SJSA1 (cell line): ENCODE measurements at places on chromosomes 12 and 14. TPM values are rescaled to one million over a fixed set of nuclear protein-coding genes. Genes with fewer than 3 reads are reported as not detected.

GRCh38 chr14:60204843-60205774, 39.9 kb upstream of the DHRS7 start:
- DNase-seq: no peak

Gene AKAP5
- 7.3 and 8.3 TPM in 2 replicates for total RNA-seq

- no peak for DNase-seq
Measured at GRCh38 chr12:98172304-98172703, 343.1 kb upstream of the TMPO start.

DNA sequence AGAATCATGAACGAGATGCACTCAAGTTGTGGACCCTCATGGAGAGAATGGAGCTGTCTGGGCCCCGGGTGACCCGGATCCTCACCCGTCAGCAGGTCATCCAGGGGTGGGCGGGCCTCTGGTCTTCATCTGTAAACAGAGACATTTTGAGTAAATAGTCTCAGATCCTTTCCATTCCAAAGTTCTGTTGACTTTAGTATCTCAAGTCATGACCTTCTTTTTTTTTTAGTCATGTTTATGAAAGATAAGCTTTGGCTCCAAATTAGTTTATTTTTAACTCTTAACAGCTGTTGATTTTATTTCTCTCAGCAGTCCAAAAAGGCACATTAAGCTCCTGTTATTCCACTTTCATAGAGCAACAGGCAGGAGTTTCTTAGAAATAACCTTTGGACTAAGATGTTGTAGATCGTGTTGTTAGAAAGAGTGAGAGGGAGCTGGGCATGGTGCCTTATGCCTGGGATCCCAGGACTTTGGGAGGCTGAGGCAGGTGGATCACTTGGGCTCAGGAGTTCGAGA, 48.9 kb upstream of the AMN start:
- DNase-seq: no peak

GRCh38 chr12:1583421-1584078, 10.8 kb downstream of the FBXL14 start:
- peak; percentile 82 for DNase-seq

- DNase-seq: no peak
Measured at GRCh38 chr14:79949906-79950305, 261.4 kb downstream of the DIO2 start.

DNA sequence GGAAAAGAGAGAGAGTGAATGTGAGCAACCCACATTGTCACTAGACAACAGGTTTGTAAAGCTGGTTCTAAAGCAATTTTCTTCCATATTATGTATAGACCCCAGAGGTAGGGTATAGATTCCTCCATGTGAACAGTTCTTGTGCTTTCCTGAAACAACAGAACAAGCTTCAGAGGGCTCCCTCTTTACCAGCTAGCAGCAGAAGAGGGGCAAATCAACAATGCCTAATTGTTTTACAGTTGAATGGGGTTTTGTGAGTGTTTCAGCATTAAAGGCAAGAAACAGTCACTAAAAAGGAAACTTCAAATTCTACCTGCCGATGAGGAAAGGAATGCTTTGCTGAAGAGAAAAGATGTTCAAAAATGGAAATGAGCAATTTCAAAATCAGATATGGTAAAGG, 341.2 kb upstream of the KITLG start:
- DNase-seq: no peak

Gene NINJ2
- not detected in 2 replicates for total RNA-seq

Gene RESF1
- 16.3 and 21.0 TPM in 2 replicates for total RNA-seq

DNA sequence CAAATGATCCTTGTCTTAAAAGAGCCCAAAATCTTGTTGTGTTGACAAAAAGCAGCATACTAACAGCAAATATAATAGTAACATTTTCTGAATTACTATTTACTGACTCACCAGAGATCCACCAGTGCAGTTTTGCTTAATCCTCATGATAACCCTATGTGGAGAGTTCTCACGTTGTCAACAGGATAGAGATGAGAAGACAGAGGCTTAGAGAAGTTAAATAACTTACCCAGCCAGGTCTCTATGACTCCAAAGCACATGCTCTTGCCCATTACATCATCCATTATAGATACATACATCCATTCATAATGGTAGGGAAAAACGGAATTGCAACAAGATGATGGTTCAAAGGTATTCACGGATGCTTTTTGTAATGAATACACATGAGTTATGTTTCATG, 111.9 kb downstream of the PAX9 start:
- DNase-seq: no peak

DNA sequence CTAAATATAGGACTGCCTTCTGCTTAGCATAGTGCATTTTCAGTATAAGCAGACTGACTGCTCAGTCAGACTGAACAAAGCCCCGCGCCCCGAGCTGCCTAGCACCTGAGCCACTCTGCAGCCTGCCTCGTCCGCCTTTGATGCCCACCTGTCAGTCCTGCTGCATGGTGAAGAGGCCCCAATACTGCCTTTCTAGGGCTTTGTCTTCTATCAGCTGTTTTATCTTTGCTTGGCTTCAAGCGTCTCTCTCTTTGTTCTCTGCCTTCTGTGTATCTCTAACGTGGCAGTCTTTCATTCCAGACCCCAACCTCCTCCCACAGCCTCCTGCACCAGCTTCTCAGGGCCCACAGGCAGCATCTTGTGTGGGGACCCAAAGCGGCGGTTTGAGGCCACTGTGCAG, 1001.0 kb downstream of the VRK1 start:
- DNase-seq: no peak

- DNase-seq: no peak
Measured at GRCh38 chr14:80202888-80203562, 8.3 kb downstream of the DIO2 start.

Gene GPR68
- total RNA-seq: not detected in 2 replicates

DNA sequence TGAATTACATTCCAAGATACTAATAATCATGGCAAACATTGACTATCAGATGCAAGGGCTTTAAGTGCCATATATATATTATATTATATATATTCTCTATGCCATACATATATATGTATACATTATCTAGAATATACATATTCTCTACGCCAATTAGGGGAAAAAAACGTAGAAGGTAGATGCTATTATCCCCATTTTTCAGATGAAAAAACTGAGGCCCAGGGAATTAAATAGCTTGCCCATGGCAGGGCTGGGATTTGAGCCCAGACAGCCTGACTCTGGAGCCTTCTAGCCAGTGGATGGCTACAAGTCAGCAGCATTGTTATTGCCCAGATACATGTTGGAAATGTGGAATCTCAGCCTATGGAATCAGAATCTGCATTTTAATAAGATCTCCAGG, 116.0 kb upstream of the BTG1 start:
- no peak for DNase-seq

Gene FOXM1
- 55.9 and 66.4 TPM in 2 replicates for total RNA-seq

GRCh38 chr12:114186241-114187002, 219.5 kb downstream of the TBX5 start:
- no peak for DNase-seq

DNA sequence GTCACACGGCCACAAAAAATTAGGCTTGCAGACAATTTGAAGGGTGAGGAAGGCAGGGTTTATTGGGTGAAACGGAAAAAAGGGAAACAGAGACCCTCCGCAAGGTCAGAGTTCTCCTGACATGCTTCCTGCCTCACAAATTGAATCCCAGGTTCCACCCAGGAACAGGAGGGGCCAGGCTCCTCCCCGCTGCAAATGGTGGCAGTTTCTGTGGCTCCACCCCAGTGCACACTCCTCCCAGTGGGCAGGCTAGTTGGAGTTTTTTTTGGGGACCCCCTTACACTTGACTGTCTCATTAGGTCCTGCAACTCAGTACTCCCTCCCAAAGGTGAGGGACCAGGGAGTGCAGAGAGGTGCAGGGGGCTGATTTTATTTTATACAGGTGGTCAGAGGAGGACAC, 39.4 kb upstream of the PPP1CC start:
- no peak for DNase-seq

DNA sequence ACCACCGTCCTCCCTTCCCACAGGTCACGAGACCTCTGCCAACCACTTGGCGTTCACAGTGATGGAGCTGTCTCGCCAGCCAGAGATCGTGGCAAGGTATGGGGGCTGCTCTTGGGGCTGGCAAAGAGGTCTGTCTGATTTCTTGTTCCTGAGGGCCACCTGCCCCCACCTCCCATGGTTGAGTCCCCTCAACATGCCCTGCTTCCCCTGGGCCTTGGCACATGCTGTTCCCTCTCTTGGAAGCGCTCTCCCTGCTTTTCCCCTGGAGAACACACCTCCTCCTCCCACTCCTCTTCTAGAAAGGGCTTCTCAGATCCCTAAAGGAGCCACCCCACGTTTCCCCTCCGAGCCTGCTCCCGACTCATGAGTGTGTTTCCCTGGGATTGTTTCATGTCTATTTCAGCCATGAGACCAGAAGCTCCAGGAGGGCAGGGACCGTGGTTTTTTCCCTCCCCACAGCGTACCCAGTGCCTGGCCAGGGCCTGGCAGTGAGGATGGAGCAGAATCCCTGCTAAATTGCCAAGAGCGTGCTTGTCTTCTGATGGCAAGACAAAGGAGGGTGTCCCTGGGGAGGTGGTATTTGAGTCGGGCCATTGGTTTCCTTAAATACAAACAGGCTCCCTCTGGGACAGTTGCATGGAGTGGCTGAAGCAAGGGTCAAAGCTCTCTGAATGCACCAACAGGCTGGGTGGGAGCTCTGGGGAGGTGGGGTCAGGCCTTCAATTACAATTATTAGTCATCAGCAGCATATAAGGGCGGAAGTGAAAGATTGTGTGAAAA, 34.1 kb downstream of the CYP46A1 start:
- DNase-seq: no peak

GRCh38 chr14:52131640-52132320, 62.9 kb upstream of the NID2 start:
- DNase-seq: peak; percentile 90

Gene SLIRP
- total RNA-seq: 304 and 538 TPM in 2 replicates
